Occipital lobe (tissue), 3 donors: ENCODE measurements at places on chromosomes 11 and 22. TPM values are rescaled to one million over a fixed set of nuclear protein-coding genes. Genes with fewer than 3 reads are reported as not detected.

SYNGR1 gene
- total RNA-seq, result 63.9 TPM

- no peak for DNase-seq
Observed at GRCh38 chr11:20616920-20617319, 17.5 kb downstream of the SLC6A5 start.

- DNase-seq, result no peak
Observed at GRCh38 chr22:44224166-44224565, 43.4 kb downstream of the PARVG start.

KCNK4 gene
- 3.0 TPM for total RNA-seq

PDHX gene
- 47.1 TPM for total RNA-seq

DEAF1 gene
- 50.7 TPM for total RNA-seq

BDNF gene
- total RNA-seq, result 0.78 TPM

- DNase-seq, result no peak
Observed at GRCh38 chr11:108947654-108948570, 283.0 kb downstream of the DDX10 start.

GRCh38 chr11:2419638-2420501, 19.3 kb downstream of the TSSC4 start:
- DNase-seq, result no peak

DNA sequence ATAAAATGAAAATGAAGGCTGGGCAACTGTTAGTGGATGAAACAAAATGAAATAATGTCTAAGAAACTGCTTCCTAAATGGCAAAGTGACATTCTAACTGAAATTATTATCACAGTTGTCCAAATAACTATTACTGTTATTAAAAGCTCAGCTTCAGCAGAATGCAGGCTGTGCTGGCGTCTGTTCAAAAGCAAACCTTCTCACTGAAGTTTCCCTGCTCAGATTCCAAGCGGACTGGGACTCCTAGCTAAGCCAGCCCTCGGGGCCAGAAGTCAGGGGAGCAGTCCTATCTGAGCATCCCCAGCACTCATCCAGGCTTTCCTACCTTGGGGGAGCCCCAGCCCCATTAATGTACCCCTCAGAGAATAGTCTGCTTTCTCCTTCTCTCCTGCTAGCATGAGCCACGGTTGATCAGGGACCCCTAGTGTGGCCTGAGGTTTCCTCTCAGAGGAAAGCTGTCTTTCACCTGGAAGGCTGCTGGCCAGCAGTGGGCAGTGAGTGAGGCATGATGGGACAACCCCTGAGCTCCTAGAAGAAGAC, 1167.3 kb downstream of the TBC1D22A start:
- DNase-seq, result no peak

ASPHD2 gene
- 18.4 TPM for total RNA-seq

DNA sequence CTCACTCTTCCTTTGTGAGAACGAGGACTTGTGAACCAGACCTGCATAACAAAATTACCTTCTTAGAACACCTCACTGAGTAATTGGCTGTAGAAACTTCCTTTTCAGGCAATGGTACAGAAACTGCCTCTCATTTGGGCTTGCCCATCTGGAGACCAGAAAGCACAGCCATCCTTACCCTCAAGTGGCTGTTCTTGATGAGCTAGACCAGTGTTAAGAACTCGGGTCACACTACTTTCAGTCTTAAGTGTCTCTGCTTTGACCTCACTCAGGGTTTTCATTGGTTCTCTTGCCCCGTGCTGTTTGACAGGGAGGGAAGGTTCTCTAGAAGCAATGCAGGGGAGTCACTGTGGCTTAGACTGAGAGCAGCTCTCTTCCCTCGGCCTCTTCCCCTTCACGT, 29.3 kb downstream of the NAT10 start:
- DNase-seq, result no peak

GRCh38 chr11:64743591-64744543, at the start of gene RASGRP2:
Gene RASGRP2 (minus strand): TSS chr11:64744142. CDS start chr11:64742866, 1,276 bp downstream.
- no peak for DNase-seq

DNA sequence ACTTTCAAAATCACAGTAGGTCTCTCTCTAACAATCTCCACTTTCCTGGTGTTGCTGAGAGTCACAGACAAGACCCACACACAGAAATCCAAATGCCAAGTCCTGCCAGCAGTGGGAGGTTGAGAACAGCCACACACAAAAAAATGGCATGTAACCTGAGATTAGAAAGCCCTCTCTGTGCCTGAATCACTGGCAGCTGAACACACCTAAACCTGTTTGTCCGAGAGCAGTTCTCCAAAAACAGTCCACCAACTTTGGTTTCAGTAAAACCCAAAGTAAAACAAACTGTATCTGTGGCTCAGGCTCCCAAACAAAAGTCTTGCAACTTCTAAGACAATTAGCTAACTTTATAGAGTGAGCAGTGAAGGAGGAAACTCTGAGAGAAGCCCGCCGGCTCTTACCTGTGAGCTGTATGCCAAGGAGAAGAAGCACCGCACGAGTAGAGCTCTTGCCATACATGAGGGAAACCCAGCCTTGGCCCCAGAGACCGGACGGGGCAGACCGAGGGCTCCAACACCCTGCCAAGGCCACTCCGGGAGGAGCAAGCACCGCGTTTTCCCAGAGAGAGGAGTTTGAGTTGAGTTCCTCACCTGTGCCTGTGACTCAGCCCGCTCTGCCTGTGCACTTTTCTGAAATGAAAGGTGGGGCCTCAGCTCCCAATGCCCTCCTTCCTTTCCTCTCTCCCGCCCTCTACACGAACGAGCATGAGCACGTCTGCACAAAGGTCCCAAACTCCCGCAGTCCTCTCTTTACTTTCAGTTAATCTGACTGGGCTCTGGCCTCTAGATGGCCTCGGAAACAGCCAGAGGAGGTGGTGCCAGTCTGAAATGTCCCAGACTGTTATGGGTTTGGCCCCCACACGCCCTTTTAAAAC, at the start of gene MPZL2:
Gene MPZL2, minus strand, starts transcription at position 603 of the 874 bp plus-strand sequence. Its CDS starts 144 bp downstream, at position 459.
- DNase-seq, result no peak

- DNase-seq, result no peak
Observed at GRCh38 chr11:85718126-85718943, 32.3 kb upstream of the CCDC89 start.

- DNase-seq, result no peak
Observed at GRCh38 chr11:100546714-100547113, 140.4 kb upstream of the ARHGAP42 start.

- peak; percentile 94 for DNase-seq
Observed at GRCh38 chr22:41240377-41241132, at the start of gene CHADL. Gene CHADL (minus strand): TSS chr22:41240931. CDS start chr22:41240881, 50 bp downstream.

SCGB2A2 gene
- total RNA-seq, result not detected

GRCh38 chr11:72523991-72524390, 89.7 kb upstream of the CLPB start:
- DNase-seq, result no peak

DNA sequence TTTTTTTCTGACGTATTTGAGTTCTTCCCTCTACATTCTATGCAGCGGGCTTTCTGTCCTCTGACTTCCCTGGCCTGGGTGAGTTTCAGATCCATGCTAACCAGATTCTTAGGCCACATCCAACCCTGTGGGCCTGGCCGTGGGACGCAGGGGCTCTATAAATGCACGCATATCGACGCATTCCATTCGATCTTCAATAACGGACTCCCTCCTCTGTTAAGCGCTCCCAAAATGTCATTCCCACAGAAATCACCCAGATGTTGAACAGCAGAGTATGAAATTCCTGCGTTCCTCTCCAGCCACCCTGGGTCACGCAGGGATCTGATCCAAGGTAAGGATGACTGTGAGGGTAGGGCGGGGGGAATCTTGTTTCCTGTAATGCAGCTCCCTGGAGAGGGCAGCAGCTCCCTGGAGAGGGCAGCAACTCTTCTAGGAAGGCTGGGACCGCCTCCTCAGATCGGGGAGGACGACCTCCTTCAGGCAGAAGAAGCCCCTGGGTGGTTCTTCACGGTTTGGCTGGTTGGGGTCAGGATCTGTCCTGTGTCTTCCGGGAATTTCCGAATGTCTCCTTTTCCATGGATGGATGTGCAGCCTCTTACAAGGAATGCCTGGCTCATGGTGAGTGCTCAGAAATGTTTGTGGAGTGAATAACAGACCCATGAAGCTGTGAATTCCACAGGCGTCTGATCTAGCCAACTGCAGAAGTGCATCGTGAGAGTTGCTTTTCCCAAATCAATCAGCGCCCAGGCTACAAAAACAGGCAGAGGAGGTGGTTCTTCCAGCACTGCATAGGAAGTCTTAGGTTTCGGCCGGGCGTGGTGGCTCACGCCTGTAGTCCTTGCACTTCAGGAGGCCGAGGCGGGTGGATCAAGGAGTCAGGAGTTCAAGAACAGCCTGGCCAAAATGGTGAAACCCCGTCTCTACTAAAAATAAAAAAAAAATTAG, 12.2 kb downstream of the MRGPRD start:
- no peak for DNase-seq

DNA sequence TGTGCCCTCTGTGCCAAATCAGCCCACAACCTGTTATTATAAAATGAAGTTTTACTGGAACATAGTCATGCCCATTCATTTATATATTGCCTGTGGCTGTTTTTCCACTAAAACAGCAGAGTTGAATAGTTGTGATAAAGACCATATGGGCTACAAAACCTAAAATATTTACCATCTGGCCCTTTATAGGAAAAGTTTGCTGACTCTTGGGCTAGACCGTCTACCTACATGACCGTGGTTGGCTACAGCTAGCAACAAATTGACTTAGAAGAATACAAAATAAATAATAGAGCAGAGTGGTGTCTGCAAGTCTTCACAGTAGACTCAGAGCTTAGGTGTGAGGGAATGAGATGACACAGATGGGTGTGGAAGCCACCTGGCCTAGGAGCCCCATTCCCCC, 11.2 kb upstream of the IL18BP start:
- DNase-seq, result no peak

CCDC34 gene
- total RNA-seq, result 5.9 TPM

GRCh38 chr11:8699903-8700302, 17.3 kb downstream of the RPL27A start:
- DNase-seq, result peak; percentile 32

DNA sequence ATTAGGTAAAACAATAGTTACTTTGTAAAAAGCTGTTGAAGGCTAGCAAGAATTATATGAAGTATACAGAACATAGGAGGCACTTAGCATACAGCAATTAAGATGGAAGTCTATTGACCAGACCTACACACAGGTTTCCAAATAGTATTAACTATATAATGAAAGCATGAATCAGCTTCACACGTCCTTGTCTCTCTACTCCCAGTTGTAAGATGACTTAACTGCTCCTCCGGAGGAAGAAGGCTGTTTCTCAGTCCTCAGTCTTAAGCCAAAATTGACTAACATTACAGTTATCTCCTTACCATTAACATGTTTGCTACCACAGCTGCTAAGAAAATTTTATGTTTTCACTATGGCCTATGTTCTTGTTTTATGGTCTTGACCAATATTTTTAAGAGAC, 24.7 kb downstream of the SIK3 start:
- DNase-seq, result no peak
